ENCODE measurements at places on chromosomes 12 and 14. TPM values are rescaled to one million over a fixed set of nuclear protein-coding genes. Genes with fewer than 3 reads are reported as not detected.

Gene DICER1
- total RNA-seq: 76.2 TPM

Gene GPRC5D
- total RNA-seq: not detected

Gene ESRRB
- not detected for total RNA-seq

Gene HRK
- not detected for total RNA-seq

Gene MSI1
- not detected for total RNA-seq

Gene ASCL4
- total RNA-seq: not detected

Gene ANKRD33
- not detected for total RNA-seq

Gene LYZ
- 47.7 TPM for total RNA-seq

Gene CD4
- total RNA-seq: 33.0 TPM
